ENCODE measurements at places on chromosomes 13 and 19.

- no peak for DNase-seq
These were observed 2.9 kb downstream of the CACTIN start for GRCh38 chr19:3623716-3624115.

- DNase-seq, result no peak
These were observed 11.8 kb downstream of the PALM start for GRCh38 chr19:720345-721160.

- DNase-seq, result no peak
These were observed 1471.7 kb downstream of the UQCRFS1 start for GRCh38 chr19:27741236-27741635.

GRCh38 chr19:18671303-18672043 is 12.0 kb upstream of the CRTC1 start:
- no peak for DNase-seq

DNA sequence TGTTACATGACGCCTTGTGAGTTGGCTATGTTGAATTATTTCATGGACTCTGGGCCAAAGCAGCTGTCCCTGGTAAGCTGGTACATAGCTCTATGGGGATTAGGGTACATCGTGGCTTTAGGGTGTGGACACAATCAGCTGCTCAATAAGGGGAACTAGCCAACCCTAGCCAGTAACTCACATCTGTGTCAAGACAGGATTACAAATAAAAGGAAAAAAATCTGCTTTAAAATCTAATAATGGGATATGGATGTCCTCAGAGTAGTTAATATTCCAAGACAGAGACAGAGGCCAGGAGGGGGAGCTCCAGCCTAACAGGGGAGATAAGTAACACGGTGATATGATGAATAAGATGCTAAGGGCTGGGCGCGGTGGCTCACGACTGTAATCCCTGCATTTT is 21.1 kb upstream of the ZNF766 start:
- no peak for DNase-seq

GRCh38 chr13:40980461-40980860 is 38.7 kb downstream of the ELF1 start:
- no peak for DNase-seq

- DNase-seq, result no peak
These were observed 41.7 kb downstream of the MIPEP start for GRCh38 chr13:23847497-23847896.
